Stimulated activated CD8-positive, alpha-beta memory T cell treated with anti-CD3 and anti-CD28 coated beads, Interleukin-7, amount 100 ng/mL, for 24 hours (primary cell): ENCODE measurements at places on chromosomes 6 and 20.

- DNase-seq, result no peak
Observed at GRCh38 chr6:158095031-158095430, 73.0 kb downstream of the SERAC1 start.

DNA sequence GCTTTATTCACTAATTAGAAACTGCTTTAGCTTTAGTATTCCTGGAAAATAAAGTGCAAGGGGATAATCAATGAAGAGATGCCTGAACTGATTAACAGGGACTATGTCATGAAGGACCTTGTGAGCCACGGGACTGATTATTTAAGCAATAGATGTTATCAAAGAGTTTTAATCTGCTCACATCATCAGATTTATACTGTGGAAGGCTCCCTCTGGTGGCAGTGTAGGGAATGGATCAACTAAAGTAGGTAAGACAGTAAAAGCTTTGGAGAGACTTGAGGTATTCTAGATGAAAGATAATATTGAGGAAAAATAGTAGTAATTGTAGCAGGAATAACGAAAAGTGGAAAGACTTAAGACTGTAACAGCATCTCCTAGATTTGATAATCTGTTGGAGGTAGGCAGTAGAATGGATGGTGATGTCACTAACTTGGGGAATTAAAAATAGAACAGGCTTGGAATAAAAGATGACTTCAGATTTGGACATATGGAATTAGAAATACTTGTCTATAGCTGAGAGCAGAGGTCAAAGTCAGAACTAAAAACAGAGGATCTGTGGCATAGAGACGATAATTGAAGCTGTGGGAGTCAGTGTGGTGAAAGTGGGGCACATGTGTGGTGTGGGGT, 80.3 kb upstream of the HTR1E start:
- no peak for DNase-seq

- DNase-seq, result no peak
Observed at GRCh38 chr6:117711369-117711768, 36.1 kb downstream of the NUS1 start.

- DNase-seq, result no peak
Observed at GRCh38 chr6:122109075-122109474, 290.4 kb upstream of the HSF2 start.

- DNase-seq, result no peak
Observed at GRCh38 chr20:63519668-63520503, 679 bp upstream of the PPDPF start.

- no peak for DNase-seq
Observed at GRCh38 chr6:158763434-158764182, 55.6 kb downstream of the EZR start.

- no peak for DNase-seq
Observed at GRCh38 chr6:123913863-123914262, 110.2 kb downstream of the NKAIN2 start.
